Body of pancreas (tissue), 4 donors: ENCODE measurements at places on chromosomes 5 and 9.

DNA sequence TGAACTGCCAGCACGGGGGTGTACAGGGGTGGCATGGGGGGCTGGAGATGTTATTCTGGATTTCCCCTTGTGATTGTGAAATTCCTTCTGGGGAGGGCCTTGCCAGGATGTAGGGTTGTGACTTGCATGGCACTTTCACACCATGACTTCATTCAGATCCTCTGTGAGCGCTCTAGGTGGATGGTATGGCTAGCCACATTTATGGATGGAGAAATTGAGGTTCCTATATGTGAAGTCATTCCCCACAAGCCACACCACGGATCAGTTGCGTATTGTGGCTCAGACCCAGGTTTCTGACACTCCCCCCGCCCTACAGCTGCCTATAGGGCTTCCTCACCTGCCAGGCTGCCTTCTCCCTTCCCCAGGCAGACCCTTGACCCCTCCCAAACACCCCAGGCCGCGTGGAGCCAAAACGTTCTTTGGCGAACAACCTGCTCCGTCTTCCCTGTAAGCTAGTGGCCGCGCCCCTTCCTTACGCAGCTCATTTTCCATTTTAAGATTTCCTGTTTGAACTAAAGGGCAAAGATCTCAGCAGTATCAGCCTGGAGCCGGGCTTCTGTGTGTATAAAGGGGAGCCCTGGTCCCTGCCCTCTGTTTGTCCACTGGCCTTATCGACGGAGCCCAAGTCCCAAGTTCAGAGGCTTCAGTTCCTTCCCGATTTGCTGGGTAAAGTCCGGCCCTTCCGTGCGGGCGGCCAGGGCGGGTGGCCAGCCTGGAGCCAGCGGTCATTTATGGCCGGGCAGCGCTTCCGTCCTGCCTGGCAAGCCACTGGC lies 97.8 kb upstream of the KLF4 start:
- peak; percentile 65 for DNase-seq

GRCh38 chr9:17088566-17088965 lies 46.3 kb upstream of the CNTLN start:
- DNase-seq, result no peak

- DNase-seq, result no peak
Measured at GRCh38 chr9:2676466-2676865, 40.8 kb upstream of the KCNV2 start.

GRCh38 chr5:171601266-171601881 lies 181.9 kb downstream of the FGF18 start:
- no peak for DNase-seq

DNA sequence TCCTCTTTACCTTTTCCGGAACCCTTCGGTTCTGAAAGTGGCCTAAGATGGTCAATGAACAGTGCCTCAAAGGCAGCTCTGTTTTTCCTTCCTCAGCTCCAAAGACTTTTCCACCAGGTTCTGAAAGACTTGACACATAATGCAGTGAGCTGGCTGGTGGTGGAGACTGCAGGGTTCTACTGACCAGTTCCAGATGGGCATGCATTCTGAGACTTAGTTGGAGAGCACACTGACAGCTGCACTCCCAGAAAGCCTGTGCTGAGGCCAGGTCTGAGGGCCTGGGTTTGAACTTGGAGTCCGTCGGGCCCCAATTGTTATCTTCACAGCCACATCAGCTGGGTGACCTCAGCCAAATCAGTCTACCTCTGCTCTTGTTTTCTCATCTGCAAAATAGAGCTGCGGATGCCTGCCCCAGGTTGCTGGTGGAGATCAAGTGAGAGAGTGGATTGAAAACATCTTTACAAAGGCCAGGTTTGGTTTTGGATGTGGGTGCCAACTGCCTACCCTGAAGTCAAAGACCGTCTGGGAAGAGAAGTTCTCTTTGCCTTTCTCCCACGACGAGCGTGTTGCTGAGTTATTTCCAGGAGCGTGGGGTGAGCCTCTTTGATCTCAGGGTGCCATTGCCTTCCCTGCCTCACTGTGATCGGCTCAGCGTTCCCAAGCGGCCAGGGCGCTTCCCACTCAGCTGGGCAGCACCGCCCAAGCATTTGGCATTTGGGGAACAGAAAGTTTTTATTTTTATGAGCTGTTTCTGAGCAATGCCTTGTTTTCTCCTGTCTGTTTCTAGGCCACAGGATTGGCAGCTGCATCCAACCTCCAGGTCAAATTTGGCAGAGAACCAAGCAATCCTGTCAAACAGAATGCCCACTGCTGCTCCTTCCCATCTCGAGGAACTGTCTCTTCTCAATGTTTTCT lies 54.9 kb downstream of the RAD23B start:
- peak; percentile 19 for DNase-seq
